Right lobe of liver (tissue), 6 donors: ENCODE measurements at places on chromosomes 1 and 21.
A peak's percentile ranks its signal among the peaks of the same experiment; 100 is the strongest.

DNA sequence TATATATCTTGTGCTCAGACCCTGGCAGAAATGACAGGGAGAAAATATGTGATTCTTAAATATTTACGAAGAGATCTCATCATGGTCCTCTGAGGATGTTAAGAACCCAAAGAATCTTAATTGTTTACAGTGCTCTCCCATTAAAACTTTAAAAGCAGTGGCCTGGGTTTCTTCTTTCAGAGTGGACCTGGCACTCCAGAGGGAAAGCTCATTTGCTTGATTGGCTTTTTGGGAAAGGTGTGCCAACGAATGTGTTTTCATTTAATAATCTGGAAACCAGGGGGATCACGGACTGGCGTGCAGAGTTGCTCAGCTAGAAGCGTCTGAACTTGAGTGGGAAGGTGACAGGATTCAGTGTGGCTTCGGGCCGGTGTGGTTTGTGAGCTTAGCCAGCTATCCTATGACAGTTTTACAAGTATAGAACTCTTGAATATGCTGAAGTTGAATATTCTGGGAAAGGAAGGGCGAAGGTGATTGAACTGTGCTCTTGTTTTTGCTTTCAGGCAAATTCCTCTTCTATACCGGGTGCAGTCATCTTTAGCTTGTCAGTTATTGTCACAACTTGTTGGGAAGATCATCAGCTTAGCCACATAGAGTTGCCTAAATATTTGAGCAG, 154.8 kb downstream of the C1orf21 start:
- DNase-seq = no peak

DNA sequence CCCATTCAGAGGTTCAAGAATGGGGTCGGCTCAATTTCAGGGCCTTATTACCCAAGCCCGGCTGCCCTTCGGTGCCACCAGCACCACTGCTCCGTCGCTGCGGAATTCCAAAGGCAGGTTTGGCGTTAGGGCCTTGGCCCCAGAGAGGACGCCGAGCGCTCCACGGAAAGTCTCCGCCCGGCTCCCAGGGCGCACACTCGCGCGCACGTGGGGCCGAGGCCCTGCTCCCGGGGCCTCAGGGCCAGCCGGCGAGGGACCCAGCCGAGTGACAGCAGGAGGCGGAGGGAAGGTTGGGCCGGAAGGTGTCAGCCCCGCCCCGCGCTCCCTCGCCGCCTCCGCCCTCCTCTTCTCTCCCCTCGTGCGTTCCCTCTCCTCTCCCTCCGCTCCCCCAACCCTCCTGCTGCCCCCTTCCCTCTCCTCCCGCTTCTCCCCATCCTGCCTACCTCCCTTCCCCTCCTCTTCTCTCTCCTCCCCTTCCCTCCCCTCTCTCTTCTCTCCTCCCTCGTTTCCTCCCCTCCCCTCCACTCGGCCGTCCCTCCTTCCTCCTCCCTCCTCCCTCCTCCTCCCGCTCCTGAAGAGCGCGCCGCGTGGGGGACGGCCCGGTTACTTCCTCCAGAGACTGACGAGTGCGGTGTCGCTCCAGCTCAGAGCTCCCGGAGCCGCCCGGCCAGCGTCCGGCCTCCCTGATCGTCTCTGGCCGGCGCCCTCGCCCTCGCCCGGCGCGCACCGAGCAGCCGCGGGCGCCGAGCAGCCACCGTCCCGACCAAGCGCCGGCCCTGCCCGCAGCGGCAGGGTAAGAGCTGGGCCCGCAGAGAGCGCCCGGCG, at the start of gene ETS2:
Gene ETS2, plus strand, starts transcription at position 602 of the 825 bp plus-strand sequence. CDS start 4,106 bp downstream, outside the sequence.
- peak; percentile 96 for DNase-seq

- no peak for DNase-seq
These were observed 46.6 kb downstream of the HIVEP3 start for GRCh38 chr1:41872074-41872473.

GRCh38 chr1:3553940-3554223, 57.4 kb downstream of the MEGF6 start:
- DNase-seq = no peak

DNA sequence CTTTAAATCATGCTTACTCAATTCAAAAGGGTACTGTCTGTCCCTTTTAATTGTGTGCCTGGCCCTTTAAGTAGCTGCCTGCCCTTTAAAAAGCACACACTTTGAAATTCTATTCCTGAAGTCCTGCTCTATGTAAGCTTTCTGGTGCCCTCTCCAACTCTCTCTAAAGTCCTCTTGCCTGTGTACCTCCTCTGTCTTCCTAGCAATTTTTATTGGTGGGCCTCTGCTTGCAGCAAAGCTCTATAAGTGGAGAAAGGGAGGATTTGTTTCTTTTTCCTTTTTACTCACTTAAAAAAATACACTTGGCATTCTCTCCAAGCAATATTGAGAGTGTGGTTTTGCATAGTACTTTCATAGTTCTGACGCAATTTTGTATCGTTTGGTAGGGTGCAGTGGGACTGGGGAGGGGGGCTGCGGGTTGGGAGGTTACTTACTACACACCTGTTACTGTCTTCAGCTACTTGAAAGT, 135.4 kb downstream of the LMO4 start:
- DNase-seq = no peak

DNA sequence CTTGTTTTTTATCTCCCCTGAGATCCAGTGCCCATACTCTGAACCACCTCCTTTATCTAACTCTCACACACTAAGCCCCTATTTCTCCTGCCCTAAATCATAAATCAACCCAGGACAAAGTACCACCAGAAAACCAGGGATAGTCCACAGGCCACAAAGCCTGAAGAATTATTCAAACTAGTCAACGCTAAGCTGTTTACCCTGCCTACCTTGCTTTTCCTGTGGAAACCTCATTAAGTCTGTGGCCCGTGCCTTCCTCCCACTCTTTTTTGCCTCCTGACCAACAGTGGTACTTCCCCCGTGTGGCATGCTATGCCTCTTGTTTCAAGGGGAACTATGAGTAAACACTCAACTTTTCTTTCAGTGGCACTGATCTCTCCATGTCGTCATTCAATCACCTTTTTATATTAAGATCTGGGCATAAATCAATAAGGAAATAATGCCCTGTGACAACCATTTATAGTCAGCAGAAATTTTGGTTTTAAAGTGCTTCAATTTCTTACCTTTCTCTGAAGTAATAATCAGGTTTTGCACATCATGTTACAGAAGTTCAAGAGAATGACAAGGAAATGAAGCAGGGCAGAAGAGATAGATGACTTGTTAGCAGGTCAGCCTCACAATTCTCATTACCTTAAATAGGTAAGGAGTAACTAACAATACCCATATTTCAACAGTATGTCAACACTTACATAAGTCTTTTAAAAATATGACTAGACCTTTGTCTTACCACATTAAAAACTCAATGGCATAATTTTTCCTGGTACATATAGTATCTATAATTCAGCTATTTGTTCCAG, 32.1 kb downstream of the EYA3 start:
- no peak for DNase-seq
